T47D (cell line): ENCODE measurements at places on chromosomes 1 and 21.

DNA sequence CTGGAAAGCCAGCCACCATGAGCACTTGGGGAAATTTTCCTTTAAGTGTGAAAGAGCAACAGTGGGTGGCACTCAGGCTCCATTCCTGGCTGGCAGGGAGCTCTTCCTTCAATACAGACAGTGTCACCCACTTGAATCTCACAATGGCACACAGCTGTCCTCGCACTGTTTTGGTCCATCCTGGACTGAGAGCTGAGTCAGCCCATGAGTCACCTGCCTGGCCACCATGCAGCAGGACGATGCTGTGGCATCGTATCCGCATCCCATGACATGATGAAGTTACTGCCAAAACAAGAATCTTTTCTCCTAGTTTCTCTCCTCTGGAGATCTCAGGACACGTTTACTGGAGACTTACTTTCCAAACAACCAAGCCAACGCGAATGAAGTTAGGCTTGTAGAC is 6.0 kb downstream of the TMPRSS2 start:
- peak; percentile 42 for DNase-seq

- DNase-seq = no peak
Measured at GRCh38 chr1:84509029-84509428, 2.6 kb upstream of the GNG5 start.

DNA sequence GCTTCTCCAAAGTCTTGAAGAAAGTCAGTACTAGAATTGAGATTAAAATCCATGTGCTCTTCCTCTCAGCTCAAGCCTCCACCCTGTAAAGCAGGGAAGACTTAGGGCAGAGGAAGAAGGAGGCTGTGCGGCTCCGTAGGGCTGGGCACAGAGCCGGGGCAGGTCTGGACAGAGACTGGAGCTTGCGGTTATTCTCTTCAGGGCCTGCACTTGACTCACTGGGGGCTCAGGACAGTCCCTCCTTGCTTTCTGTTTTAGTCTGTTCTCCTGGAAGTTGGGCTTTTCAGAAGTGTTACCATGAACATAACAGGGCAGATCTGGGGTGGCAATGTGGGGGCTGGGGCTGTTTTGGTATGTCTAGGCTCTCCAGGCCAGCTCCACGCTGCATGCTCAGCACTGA is 21.6 kb upstream of the TRABD2B start:
- DNase-seq = no peak

GRCh38 chr1:151255381-151255780 is 847 bp downstream of the PSMD4 start:
- DNase-seq = no peak

DNA sequence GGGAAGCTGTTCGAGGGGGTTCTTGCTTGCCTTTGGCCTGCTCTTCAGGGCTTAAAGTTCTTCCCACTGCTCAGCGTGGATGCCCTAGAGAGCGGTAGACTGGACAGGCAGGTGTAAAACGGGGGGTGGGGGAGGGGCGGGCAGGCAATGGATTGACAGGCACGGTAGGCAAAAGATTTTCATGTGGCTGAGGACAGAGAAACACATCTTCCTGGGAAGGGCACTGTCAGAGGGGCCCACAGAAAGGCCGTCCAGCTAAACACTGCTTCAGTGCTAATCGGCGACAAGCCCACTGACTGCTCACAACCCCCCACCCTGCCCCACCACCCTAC is 412 bp downstream of the ABCA4 start:
- DNase-seq = no peak

DNA sequence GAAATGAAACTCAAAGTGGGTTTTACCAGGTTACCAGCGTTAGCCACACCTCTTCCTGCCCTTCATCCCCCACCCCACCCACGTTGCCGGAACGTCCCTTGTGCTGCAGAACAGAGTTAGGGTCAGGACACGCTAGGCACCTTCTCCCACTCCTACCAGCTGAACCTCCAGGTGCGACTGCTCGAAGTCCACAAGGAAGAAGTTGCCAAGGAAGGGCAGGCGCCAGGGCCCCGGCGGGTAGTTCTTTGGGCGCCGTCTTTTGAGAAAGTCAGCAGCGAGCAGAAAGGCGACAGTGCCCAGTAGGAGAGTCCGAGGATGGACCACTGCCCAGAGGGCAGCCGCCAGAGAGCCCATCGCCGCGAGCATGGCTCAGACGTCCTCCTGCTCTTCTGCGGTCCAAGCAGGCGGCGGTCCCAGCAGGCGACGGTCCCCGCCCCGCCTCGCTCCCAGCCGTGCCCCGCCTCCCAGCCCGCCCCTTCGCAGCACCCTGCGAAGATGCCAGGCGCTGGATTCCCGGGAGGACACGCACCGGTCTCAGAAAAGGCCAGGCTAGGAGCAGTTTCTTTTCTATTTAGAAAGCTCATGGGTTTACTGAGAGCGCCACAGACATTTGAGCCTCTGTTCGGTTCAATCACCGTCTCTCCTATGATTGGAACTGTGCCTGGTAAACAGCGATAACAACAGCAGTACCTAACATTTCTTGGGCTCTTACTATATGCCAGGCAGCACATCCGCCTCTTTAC is at the start of gene CYP2J2:
Gene CYP2J2 (minus strand): TSS at position 393 of the 743 bp plus-strand sequence. CDS start 27 bp downstream, at position 366.
- peak; percentile 18 for DNase-seq

DNA sequence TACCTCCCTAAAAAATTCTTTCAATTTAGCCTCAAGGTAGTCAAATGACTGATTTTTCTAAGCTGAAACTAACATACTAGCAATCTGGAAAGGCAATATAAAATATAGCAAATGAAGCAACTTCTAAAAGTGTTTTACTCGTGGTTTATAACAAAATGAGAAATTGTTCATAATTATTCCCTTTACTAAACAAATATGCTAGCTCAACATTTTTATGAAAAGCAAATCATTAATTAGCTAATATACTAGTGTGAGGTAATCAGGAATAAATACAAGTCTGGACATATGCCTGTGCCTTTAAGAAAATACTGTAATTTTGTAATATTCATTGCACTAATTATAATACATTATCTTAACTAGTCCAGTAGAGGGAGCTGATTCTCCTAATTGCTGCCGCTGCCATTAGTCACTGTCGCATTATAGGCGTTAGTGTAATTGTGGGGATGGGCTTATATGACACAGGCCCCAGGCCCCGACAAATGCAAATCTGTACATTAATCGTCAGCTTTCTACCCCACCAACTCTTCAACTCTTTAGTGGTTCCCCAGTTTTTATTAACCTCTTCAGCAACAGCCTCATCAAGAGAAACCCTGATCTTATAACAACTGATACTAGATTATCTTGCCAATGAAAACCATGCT is 160.9 kb downstream of the GABPA start:
- DNase-seq = peak; percentile 56

DNA sequence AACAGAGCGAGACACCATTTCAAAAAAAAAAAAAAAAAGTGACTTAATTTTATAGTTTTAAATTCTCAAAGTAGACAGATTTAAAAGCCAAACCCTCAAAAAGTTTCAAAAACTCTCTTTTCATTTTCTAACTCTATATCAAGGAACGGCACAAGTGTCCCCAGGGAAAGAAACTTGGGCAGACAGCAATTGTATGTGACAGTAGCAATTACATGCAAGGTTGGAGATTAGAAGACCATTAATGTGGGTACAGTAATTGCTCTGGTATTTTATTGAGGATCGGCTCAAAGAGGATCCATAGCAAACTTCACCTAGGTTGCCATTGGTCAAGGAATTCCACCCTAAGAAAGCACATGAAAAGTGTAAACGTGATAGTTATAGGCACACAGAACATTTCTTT is 46.2 kb downstream of the ACBD6 start:
- no peak for DNase-seq

DNA sequence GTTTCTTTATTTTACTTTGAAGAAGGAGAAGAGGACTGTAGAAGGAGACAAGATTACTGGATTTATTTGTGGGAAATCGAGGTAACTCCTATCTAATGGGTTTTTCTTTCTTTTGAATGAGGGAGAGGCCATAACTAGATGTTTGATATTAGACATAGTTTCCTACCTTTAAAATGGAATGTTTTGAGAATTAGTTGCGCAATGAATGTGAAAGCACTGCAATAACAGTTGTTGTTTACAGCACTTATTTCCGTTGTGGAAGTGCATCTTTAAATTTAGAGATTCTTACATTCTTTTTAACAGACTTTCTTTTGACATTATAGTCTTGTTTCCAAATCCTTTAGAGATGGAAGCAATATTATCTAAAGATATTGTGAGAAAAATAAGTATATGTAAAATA is 229.0 kb downstream of the SRGAP2C start:
- no peak for DNase-seq

GRCh38 chr1:95067062-95067461 is 5.7 kb downstream of the ALG14 start:
- DNase-seq = no peak

DNA sequence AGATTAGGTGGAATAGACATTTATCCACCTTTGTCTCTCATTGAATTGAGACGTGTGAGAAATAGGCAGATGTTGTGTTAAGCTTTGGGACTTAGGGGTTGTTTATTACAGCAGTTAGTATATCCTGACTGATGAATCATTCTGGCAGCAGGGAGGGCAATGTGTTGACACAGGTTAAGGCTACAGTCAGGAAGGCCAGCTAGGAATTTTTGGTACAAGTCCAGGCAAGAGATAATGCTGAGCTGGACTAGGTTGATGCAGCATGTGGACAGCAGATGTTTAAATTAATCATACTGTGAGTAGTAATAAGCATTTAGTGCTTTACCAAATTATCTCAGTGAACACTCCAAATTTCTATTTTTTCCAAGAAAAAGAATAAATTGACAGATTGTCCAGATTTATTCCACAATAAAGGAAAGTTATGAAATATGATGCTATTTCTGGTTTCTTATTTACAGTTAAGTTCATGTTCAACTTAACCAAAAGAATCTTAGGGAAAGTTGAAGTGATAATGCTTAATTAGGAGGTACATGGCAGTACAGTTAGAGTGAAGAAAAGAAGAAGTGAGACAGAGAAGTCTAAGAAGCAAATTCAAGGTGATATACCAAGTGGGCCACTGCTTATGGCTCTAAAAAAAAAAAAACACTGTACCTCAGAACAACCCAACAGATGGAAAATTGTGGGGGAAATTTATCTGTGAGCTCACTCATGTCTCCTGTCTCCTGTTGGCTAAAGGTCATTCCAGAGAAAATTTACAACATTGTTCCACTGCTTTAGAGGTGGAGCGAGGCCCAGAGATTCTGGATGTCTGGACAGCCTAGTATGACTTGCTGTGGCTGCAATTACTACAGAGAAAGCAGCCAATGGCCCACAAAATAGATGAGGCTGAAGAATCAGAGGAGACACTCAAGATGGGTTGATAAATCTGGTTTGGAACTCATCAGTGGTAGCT is 102.7 kb upstream of the C21orf91 start:
- no peak for DNase-seq
